ENCODE measurements at places on chromosomes 5 and 9. TPM values are rescaled to one million over a fixed set of nuclear protein-coding genes. Genes with fewer than 3 reads are reported as not detected.

SLC2A8 gene
- 1.0 TPM for total RNA-seq

GRCh38 chr5:99453196-99453595, 524.4 kb upstream of the CHD1 start:
- no peak for DNase-seq
- H3K27ac ChIP-seq, result no peak overlapping the region
- no peak overlapping the region for H3K4me3 ChIP-seq
- no peaks in the 10 kb centered on the region for H3K36me3 ChIP-seq

BRD8 gene
- 58.8 TPM for total RNA-seq

DNA sequence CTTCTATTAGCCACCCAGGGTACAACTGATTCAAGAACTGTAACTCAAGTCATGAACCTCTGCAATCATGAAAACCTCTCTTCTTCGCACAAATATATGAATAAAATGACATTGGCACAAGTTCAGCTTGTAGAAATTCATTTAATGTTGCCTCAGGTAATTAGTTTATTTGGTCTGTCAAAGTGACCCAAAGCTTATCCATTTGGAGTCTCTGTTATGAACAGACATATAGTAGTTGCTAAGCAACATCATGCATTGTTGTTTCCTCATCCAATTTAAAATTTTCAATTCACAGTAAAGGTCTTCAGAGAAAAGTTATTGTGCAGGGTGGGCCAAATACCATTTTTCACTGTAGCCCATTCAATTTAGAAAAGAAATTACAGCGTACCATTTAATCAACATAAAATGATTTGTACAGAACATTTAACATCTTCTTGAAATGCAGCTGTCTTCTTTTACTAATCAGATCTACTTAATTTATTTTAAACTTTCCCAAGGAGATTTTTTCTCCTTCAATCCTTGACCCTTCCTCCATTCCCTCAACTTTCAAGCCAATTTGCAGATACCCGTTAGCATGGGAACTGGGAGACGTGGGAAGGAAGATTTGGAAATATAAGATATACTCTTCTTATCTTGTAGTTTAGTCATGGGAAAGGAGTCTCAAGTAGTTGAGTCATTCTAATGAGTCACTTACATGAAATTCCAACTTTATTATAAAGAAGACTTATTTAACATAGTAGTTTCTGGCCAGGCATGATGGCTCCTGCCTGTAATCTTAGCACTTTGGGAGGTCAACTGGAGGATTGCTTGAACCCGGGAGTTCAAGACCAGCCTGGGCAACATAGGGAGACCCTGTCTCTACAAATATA, 231.3 kb downstream of the ATPSCKMT start:
- H3K4me3 ChIP-seq, result no peak overlapping the region

DNA sequence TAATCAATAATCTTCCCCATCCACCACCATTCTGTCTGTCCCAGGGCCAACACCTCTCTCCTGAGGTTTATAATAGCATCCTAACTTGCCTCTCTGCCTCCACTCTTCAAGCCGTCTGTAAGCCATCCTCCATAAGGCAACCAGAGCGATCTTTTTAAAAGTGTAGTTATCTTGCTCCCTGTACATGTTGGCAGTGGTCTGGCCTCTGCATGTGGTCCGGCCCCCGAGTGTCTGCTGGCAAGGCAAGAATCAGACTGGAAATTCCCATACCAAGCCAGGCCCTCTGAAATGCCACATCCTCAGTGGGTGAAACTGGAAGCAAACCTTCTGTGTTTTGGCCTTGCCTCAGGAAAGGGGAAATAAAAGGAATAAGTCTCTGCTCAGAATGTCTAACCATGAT, 17.0 kb downstream of the TTLL11 start:
- H3K4me1 ChIP-seq, result peaks cover 6% of the 10 kb centered on the region
- H3K27ac ChIP-seq, result no peak overlapping the region
- peaks cover 17% of the 10 kb centered on the region for H3K36me3 ChIP-seq
- no peak for DNase-seq
- no peaks in the 10 kb centered on the region for H3K27me3 ChIP-seq

DNA sequence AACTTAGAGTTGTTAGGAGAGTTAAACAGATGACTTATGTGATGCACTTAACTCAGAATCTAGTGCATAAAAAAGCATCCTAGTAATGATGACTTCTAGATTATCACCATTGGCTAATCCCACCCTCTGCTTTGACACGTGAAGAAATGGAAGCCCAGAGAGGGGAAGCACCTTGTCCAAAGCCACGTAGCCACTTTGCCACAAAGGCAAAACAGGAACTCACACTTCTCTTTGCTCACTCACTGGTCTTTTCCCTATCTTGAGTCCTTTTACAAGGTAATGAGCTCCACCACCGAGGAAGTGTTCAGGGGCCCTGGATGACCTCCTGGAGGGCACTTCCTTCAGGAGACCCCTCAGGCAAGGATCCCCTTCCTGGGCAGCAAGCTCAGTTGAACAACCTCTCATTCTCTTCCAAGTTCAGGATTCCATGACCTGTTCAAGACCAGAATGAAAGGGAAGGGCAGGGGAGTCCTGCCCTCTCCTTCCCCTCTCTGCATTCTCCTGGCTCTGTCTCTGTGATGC, 89.7 kb downstream of the HRH2 start:
- DNase-seq, result no peak
- no peaks in the 10 kb centered on the region for H3K36me3 ChIP-seq
- H3K27me3 ChIP-seq, result peaks cover 46% of the 10 kb centered on the region
- H3K27ac ChIP-seq, result no peak overlapping the region
- no peak overlapping the region for H3K4me3 ChIP-seq

DNA sequence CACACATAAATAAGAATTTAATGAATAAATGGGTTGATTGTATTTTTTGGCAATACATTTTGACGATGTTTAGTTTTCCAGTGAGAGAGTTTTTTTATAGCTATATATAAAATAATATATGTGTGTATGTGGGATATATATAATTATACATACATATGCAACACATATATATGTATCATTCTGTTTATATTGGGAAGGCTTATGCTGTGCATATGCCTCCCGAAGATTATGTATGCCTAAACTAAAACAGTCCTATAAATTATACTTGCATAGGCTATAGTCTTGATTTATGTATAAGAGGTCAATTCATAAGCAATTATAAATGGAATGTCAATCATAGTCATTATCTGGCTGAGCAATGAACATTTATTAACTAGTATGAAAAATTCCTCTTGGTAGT, 151.3 kb upstream of the HMHB1 start:
- H3K27ac ChIP-seq, result no peak overlapping the region
- no peaks in the 10 kb centered on the region for H3K4me1 ChIP-seq
- H3K27me3 ChIP-seq, result peaks cover 5% of the 10 kb centered on the region
- no peak overlapping the region for H3K4me3 ChIP-seq

GRCh38 chr9:110249603-110250002, 6.7 kb downstream of the TXN start:
- peaks cover 27% of the 10 kb centered on the region for H3K4me1 ChIP-seq
- peaks cover 59% of the 10 kb centered on the region for H3K36me3 ChIP-seq
- no peak overlapping the region for H3K4me3 ChIP-seq
- no peaks in the 10 kb centered on the region for H3K27me3 ChIP-seq

All from activated naive CD8-positive, alpha-beta T cell treated with anti-CD3 and anti-CD28 coated beads for 36 hours (primary cell).